Astrocyte (in vitro differentiated cells and primary cell): ENCODE measurements at places on chromosomes 5 and 9. TPM values are rescaled to one million over a fixed set of nuclear protein-coding genes. Genes with fewer than 3 reads are reported as not detected.
A peak's percentile ranks its signal among the peaks of the same experiment; 100 is the strongest.

DNA sequence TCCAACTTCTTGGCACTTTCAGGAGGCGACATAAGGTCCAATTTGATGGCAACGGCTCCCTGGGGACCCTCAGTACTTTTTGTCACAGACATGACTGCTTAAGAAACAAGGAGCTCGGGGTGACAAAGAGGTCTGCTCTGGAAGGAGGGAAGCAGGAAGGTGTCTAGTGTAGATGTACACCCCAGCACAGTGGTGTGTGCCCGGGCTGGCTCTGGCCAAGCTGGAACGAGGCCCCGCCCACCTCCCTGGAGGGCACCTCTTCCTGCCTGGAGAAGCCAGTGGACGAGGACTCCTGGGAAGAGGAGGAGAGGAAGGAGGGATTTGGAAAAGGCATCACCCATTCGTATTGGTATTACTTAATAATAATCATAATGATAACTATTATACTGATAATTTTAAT lies at the start of gene SLC36A2:
Gene SLC36A2 (minus strand): TSS at position 191 of the 400 bp plus-strand sequence. CDS start 99 bp downstream, at position 92.
- no peak for DNase-seq

ZSWIM6 gene
- total RNA-seq, result 33.8 and 40.1 TPM in 2 replicates

DNA sequence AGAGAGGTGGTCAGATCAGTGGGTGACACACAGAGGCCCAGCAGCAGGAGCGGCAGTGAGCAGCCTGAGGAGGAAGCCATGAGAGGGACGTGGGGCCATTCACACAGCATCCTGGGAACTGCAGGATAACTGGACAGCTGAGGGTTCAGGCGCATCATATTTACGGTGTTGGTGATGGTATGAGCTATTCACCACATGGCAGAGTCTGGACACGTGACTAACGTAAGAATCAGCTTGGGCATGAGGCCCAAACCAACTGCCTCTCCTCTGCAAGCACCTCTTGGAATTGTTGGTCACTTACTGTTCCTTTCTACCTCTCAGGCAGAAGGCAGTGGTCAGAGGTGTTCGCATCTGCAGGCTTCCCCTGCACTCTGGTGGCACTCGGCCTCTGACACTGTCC lies 141.1 kb downstream of the ENTREP1 start:
- peak; percentile 69 for DNase-seq

DNA sequence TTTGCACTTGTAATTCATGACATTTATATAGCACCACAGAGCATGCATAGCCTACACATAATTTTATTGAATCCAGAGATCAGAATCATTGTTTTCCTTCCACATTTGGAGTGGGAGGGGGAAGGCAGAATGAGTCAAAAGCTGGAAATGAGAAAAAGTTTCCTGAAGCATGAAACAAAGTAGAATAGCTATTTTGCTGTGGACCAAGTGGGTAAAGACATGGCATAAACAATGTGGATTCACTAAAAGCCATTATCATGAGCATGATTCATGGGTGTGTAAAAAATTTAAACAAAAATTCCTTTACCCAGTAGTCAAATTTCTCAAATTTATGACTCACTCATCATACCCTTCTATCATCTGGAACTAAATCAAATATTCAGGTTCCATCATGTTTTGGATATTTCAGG lies 97.9 kb downstream of the YIPF5 start:
- DNase-seq, result peak; percentile 75

DNA sequence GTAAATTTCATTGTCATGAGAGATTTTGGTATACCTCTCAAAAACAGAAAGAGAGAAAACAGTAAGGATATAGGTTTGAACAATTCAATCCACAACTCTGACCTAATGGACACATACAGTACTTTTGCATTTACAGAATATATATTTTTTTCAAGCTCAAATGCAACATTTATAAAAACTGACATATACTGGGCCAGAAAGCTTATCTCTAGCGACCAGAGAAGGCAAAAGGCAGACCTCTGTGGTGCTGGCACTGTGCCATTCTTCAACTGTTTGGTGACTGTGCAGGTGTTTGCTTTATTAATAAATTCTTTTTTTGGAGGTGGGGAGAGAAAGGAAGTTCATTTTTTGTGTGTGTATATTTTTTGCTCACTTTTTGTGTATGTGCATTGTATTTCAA lies 6.0 kb upstream of the PLAC8L1 start:
- no peak for DNase-seq
